NCI-H69 (cell line): ENCODE measurements at places on chromosomes 12 and 14.

GRCh38 chr12:26954027-26954426 lies 15.8 kb downstream of the FGFR1OP2 start:
- DNase-seq: no peak

- DNase-seq: peak; percentile 73
Measured at GRCh38 chr14:58362798-58363412, 32.8 kb upstream of the TOMM20L start.

GRCh38 chr14:88005050-88005481 lies at the start of gene GPR65:
Gene GPR65, plus strand, starts transcription at chr14:88005135. Its CDS starts 5,713 bp downstream, at chr14:88010848.
- no peak for DNase-seq

- DNase-seq: peak; percentile 37
Measured at GRCh38 chr12:78002878-78003277, 172.2 kb downstream of the NAV3 start.

DNA sequence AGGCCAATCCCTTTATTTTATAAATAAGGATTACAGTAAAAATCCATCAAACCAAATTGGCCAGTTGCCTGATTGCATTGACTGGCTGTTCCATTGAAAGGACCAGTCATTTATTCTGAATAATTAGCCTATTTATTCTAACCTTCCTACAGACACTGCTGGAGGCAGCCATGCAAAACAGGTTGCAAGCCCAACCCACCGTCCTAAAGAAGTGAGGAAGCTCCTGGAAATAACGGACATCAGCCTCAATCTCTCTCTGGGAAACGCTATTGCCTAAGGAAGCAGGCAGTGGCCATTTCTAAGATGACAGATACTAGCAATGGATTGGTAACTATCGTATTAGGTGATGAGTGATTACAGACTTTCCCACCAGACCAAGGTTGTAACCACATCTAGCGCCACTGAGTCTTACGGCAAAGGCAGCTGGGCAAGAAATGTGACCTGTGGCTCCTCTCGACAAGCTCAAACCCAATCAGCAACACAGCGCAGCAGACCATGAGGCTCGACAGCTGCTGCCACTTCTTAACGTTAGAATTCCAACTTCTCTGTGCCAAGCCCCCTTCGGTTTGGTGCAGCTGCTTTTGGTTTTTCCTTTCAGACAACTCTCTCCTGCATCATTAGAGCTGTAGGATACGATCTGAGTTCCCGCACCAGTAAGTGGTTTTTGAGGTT lies 134.2 kb downstream of the KCNK10 start:
- DNase-seq: peak; percentile 47

- no peak for DNase-seq
Measured at GRCh38 chr12:66837311-66837627, 158.4 kb upstream of the GRIP1 start.

DNA sequence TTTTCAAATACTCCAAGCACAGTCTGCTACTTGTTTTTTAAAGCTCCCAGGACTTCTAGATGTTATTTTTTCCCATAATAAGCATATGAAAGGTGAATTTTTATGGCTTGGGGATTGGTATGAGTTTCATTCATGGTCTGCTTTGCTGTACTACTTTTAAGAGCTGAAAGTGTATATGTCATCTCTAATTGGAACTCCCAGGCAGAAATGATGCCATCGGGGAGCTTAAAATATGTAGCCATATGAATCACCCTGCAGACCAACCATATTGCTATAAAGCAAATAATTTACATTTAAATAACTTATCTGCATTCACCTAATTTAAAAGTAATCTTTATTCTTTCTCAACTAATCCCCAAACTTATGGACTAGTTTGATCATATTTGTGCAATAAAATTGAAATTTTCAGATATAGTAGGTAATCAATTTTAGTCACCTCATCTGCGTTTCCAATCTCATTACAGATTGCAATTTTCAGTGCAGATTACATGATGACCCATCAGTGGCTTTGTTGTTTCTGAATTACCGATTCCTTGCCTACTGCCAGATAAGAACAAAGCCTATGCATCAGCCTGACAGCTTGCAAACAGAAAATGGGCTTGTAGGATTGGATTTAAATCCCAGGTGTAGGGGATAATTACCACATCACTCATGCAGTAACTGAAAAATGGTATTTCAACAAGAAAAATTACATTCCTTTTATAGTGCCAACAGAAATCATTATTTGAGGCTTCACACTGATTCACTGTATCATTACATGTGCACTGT lies 689.4 kb downstream of the NOVA1 start:
- peak; percentile 73 for DNase-seq

DNA sequence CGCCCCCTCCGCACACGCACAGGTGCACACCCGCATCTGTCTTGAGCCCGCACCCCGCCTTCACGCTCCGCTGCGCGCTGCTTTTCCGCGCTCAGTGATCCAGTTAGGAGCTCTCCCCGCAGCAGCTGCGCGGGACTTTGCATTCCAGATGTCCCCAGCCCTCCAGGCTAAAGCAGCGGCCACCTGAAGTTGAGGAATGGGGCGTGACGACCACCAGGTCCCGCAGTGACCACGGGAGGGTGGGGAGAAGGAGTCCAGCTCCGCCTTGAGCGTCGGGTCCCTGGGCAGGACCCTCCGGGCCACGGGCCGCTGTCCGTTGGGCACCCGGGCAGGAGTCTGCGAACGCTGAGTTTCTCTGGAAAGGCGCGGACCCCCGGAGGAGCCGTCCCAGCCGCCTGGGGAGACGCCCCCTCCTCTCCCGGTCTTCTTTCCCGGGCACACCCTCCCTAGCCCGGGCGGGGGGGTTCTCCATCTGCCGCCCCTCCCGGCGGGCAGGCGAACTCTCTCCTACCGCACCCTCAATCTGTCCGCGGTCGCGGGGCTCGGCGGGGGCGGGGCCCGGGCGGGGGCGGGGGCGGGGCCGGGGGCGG lies 334 bp upstream of the TMEM132C start:
- peak; percentile 72 for DNase-seq

DNA sequence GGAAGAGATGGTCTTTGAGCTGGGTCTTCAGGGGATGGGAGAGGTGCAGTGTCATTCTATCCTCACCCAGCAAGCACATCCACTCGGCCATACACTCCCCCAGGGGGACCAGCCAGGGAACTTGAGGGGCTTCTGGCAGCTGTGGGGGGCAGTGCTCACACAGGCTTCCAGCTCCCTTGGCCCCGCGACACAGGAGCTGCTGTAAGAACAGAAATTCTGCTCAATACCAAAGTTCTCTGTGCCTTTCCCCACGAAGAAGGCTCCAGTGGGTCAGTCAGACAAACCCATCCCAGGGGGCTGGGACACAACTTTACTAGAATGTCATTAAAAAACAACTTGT lies 289.1 kb upstream of the RTL1 start:
- no peak for DNase-seq
